ENCODE measurements at places on chromosomes 4 and X. TPM values are rescaled to one million over a fixed set of nuclear protein-coding genes. Genes with fewer than 3 reads are reported as not detected.

- no peak for DNase-seq
Observed at GRCh38 chr4:89347363-89348025, 39.9 kb upstream of the GPRIN3 start.

DNA sequence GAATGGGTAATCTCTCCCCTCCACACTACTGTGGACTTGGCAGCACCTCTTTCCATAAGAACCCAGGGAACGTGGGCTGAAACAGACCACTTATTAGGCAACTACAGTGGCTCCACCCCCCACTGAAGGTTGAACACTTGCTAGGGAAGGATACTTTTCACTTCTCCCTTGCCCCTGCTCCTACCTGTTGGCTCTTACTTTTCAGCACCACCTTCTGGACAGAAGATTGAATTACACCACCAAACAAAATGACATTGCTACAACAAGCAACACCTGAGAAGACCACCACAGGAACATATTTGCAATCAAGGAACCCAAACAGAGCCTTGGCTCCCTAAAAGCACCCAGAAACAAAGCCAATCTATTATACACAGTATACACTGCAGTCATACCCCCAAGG lies 132.1 kb upstream of the CXCL13 start:
- no peak for DNase-seq

DNA sequence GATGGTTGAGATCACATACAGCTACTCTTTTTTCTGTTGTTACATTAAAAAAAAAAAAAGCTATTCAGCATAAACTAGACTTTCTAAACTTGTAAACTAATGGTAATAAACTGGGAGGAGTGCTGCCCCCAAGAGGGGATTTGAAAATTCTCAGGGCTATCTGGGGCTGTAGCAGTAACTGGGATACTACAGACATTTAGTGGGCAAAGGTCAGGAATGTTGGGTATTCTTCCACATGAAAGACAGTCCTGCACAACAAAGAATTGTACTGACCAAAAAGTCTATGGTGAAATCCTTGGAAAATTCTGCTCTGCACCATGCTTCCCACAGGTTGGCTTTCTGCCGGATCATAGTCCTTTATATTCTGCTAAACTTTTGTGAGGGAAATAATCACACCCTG lies 232.6 kb upstream of the BOD1L1 start:
- DNase-seq = no peak

ELF4 gene
- 9.3 TPM for total RNA-seq

ANKRD17 gene
- total RNA-seq = 59.7 TPM

PPP4R3C gene
- not detected for total RNA-seq

GRCh38 chrX:41127477-41128192 lies 42.4 kb downstream of the USP9X start:
- DNase-seq = no peak

- no peak for DNase-seq
Observed at GRCh38 chr4:2663275-2663674, 92.9 kb downstream of the TNIP2 start.

- no peak for DNase-seq
Observed at GRCh38 chrX:50495616-50496015, 25.0 kb upstream of the DGKK start.

DNA sequence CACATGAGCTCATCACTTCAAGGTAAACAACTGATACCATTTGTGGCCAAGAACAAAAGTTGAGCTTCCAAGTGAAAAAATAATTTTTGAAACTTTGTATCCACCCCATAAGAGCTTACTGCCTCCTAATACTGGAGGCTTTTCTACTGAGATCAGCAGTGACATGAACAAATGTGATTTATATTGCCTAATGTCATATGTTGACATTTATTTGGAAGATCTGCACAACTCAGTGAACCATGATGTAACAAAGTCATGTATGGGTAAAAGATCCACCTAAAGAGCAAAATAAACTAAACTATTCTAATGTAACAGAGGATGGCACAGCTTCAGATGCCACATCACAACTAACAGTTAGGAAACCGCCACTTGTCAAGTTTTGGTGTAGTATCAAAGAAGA lies 65.8 kb downstream of the AFAP1 start:
- no peak for DNase-seq

SPATA18 gene
- total RNA-seq = 2.6 TPM

TKTL2 gene
- total RNA-seq = not detected

DNA sequence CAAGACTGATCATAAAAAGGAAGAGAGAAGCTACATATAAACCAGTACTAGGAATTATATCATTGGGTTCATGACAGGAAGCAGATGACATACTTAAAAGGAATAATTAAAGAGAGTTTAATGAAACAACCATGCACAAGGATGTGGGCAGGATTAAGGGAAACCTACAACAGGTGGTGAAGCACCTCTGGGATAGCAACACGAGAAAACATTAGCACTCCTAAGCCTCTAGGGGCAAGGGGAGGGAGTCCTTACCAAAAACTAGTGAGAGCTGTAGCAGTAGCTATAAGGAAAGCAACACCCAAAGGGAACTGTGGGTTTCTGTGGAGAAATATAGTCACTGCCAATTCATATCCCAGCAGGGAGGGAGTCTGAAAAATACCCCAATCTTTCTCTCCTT lies 7.2 kb upstream of the THOC2 start:
- no peak for DNase-seq

Data from ovary (tissue), 10 donors.